ENCODE measurements at places on chromosomes 12 and 14. TPM values are rescaled to one million over a fixed set of nuclear protein-coding genes. Genes with fewer than 3 reads are reported as not detected.

- peak overlapping the region; percentile 81 for H3K4me3 ChIP-seq
- H3K36me3 ChIP-seq, result no peaks in the 10 kb centered on the region
- peak overlapping the region; percentile 99 for H3K27ac ChIP-seq
- peaks cover 39% of the 10 kb centered on the region for H3K4me1 ChIP-seq
- no peak for DNase-seq
Measured at GRCh38 chr12:22626406-22626805, 1.4 kb downstream of the ETNK1 start.

DNA sequence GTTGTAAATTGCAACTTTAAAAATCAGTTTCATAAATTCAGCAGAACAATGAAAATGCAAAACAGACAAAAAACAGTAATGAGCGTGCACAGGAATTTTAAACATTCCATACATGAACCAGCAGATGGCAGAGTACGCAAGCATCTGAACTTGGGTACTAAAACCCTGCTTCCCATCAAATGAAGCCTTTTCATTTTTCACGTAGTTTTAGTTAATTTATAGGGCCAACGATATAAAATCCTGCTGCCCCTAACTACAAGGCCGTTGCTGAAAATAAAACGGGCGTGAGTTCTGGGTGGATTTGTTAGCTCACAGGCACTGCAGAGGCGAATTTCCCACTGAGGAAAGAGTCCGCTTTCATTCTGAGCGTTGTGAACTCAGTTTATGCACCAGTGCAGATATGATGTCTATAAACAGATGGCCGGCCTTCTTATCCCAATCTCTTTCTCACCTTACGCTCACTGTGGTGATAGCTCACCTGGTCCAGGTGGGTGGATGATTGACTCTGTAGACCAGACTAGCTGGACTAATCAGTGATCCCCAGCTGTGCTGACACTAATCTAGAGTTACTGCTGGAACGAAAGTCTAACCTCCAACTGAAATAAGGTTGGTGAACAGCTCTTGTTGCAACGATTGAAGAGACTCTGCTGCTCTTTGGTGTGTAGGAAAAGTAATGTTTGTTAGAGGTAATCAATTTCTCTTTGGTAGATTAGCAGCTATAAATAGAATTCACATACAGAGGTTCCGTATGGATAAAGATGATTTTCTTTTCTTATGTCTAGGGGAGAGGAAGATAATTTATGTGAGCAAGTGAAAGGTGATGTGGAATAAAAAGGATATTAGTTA is 89.2 kb downstream of the PDZRN4 start:
- peaks cover 2% of the 10 kb centered on the region for H3K4me1 ChIP-seq
- H3K27me3 ChIP-seq, result no peaks in the 10 kb centered on the region
- H3K27ac ChIP-seq, result no peak overlapping the region
- DNase-seq, result no peak
- no peaks in the 10 kb centered on the region for H3K36me3 ChIP-seq

DNA sequence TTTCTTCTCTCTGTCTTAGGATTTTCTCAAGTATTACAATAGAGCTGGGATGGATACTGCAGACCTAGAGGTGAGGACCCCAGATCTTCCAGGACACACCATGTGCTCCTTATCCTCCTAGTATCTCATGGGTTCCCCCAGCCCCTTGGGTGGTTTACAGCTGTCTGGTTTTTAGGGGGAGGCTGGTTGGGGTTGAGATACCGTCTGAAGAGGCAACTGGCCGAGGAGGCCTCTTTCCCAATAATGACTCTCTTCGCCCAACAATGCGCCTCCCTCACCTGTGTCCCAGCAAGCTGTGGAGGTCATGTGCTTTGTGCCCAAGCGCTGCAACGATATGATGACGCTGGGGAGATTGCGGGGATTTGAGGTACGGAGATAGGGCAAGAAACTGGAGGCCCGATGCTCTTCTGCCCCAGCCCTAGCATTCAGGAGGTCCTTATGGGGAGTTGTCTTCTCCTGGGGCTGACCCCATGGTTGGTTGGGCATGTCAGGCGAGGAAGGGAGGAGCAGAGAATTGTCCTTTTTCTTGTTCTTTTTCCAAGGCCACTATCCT is 3.8 kb downstream of the ARHGEF25 start:
- H3K36me3 ChIP-seq, result no peaks in the 10 kb centered on the region
- peaks cover 12% of the 10 kb centered on the region for H3K4me1 ChIP-seq
- H3K4me3 ChIP-seq, result no peak overlapping the region
- DNase-seq, result no peak
- peaks cover 27% of the 10 kb centered on the region for H3K27me3 ChIP-seq
- H3K27ac ChIP-seq, result no peak overlapping the region

Gene MYBPC1
- not detected for total RNA-seq

Data from upper lobe of left lung (tissue), 6 donors.